BJ (cell line): ENCODE measurements at places on chromosomes 3 and 15. TPM values are rescaled to one million over a fixed set of nuclear protein-coding genes. Genes with fewer than 3 reads are reported as not detected.

Gene CCDC39
- not detected in 2 replicates for polyA plus RNA-seq

Gene SPATA12
- polyA plus RNA-seq, result not detected in 2 replicates

Gene WDR72
- not detected in 2 replicates for polyA plus RNA-seq

Gene ITIH4
- polyA plus RNA-seq, result 0.49 and 1.4 TPM in 2 replicates

Gene DUOXA1
- not detected in 2 replicates for polyA plus RNA-seq

Gene IL16
- 0.01 and 0.06 TPM in 2 replicates for polyA plus RNA-seq

- peak; percentile 49 for DNase-seq
Observed at GRCh38 chr3:187352581-187353575, 15.3 kb upstream of the RTP4 start.

GRCh38 chr3:141116721-141117120, 65.6 kb downstream of the SPSB4 start:
- DNase-seq, result no peak

DNA sequence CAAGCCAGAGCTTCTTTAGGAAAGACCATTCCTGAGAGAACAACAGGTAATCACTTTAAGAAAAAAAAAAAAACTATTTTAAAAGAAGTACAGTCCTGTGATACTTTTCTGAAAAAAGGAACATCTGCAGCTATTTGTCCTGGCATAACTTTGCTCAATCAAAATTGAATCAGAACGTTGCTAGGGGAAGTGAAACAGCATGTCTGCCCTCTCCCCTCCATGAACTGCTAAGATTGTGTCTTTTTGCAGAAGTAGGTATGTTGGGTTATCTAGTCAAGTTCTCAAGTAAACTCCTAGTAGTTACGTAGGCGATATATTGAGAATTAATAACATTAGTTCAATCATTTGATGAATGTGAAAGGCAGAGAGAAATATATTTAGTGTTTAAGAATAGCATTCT, 1013.3 kb downstream of the TUSC7 start:
- DNase-seq, result no peak

- no peak for DNase-seq
Observed at GRCh38 chr3:94373456-94373855, 310.6 kb downstream of the NSUN3 start.

DNA sequence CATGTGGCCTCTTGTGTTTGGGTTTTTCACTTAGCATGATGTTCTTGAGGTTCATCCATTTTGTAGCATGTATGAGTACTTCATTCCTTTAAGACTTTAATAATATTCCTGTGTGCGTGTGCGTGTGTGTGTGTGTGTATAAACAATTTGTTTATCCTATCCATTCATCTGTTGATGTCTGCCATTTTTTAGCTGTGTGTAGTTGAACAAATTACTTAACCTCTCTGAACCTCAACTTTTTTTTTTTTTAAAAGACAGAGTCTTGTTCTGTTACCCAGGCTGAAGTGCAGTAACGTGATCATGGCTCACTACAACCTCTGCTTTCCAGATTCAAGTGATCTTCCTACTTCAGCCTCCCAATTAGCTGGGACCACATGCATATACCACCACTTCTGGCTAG, 47.3 kb downstream of the EBLN2 start:
- no peak for DNase-seq
